Liver (tissue), 10 donors: ENCODE measurements at places on chromosomes 5 and 9. TPM values are rescaled to one million over a fixed set of nuclear protein-coding genes. Genes with fewer than 3 reads are reported as not detected.
A peak's percentile ranks its signal among the peaks of the same experiment; 100 is the strongest.

- no peaks in the 10 kb centered on the region for H3K4me1 ChIP-seq
- no peaks in the 10 kb centered on the region for H3K27me3 ChIP-seq
- H3K27ac ChIP-seq, result no peak overlapping the region
- no peak for DNase-seq
Observed at GRCh38 chr5:28249771-28250415, 1211.5 kb upstream of the CDH9 start.

OSMR gene
- 34.5 TPM for total RNA-seq

AFAP1L1 gene
- 5.2 TPM for total RNA-seq

GRCh38 chr5:68047035-68047434 is 168.5 kb upstream of the PIK3R1 start:
- no peak overlapping the region for H3K27ac ChIP-seq
- H3K36me3 ChIP-seq, result no peaks in the 10 kb centered on the region
- no peak overlapping the region for H3K4me3 ChIP-seq

DNA sequence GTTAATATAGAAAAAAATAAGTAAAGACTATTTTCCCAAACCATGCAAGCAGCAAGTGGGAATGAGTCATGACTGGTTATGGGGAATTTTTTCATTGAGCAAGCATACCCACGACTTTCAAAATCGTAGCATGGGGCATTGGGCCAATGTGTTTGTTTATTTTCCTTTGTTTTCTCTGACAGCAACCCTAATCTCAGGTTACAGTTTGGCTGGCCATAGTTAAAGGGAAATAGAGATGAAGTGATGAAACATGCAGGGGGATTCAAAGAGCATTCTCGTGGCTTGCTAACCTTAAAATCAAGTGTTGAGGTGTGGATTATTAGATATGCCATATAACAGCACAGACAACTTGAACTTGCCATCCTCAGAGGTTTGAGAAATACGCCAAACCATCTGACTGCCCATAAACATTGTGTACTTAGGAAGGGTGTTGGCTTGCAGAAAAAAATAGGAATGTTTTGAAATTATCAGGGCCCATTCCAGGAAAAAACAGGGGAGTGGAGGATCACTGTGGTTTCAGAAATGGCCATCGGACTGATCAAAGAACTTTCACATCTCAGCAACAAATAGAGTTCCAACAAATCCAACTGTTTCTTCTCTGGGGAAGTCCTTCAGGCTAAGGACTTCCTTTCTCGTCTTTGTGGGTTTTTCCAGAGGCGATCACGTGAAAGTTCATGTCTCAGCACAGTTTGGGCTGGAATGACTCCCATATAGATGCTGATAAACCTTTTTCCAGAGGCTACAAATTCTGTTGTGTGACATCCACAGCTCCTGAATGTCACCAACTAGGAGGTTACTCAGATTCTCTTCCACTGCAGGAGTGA is 259.1 kb downstream of the SYK start:
- no peaks in the 10 kb centered on the region for H3K36me3 ChIP-seq
- peak overlapping the region; percentile 87 for H3K27ac ChIP-seq
- H3K4me3 ChIP-seq, result no peak overlapping the region
- peak; percentile 36 for DNase-seq
- H3K27me3 ChIP-seq, result no peaks in the 10 kb centered on the region

DDX4 gene
- total RNA-seq, result not detected
